Stimulated activated CD4-positive, alpha-beta T cell treated with anti-CD3 and anti-CD28 coated beads, Interleukin-12 subunit alpha, Interleukin-12 subunit beta, amount 100 ng/mL, for 24 hours (primary cell): ENCODE measurements at places on chromosomes 3 and 15.

GRCh38 chr15:58551764-58552504 is 120.1 kb downstream of the LIPC start:
- no peak for DNase-seq

GRCh38 chr3:99839613-99840012 is 22.0 kb downstream of the CMSS1 start:
- DNase-seq, result no peak

DNA sequence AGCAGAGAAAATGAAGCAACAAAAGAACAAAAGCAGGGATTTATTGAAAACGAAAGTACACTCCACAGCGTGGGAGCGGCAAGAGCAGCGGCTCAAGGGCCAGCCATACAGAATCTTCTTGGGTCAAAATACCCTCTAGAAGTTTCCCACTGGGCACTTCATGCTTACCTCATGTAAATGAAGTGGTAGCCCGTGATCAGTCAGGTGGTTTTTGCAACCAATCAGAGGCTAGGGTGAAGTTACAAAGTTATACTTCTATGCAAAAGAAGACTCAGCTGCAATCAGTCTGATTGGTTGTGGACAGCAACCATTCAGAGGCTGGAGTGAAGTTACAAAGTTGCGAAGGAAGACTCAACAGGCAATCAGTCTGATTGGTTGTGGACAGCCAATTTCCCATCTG is 37.8 kb upstream of the TRH start:
- DNase-seq, result no peak

GRCh38 chr3:72571638-72572114 is 276.6 kb downstream of the SHQ1 start:
- DNase-seq, result no peak

DNA sequence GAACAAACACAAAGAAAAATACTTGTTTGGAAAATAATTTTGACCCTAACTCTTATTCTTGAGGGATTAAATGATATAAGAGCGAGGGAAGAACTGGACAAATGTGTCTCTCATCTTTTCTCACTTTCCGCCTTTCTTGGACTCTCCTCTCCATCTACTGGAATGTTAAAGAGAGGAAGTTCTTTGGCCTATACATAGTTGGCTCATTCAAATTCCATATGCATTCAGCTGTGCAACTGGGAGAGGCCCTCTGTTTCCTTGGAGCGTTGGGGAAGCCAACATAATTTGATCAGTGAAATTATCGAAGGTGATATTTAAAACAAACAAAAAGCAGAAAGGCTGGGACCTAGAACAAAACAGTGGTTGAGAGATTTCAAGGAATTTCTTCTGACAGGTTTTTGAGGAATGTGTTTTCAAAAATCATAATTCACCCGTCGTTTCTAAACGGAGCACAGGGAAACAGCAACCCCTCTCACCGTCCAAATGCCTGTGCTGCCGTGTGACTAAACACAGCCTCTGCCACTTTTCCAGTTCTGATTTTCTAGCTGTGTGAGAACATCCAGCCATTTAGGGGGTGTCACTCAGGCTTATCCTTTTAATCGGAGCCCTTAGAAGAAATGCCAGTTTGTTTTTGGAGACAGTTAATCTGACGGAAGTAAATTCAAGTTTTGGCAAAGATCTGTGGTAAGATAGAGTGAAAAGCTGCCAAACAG is 489.9 kb downstream of the SOX2 start:
- no peak for DNase-seq

DNA sequence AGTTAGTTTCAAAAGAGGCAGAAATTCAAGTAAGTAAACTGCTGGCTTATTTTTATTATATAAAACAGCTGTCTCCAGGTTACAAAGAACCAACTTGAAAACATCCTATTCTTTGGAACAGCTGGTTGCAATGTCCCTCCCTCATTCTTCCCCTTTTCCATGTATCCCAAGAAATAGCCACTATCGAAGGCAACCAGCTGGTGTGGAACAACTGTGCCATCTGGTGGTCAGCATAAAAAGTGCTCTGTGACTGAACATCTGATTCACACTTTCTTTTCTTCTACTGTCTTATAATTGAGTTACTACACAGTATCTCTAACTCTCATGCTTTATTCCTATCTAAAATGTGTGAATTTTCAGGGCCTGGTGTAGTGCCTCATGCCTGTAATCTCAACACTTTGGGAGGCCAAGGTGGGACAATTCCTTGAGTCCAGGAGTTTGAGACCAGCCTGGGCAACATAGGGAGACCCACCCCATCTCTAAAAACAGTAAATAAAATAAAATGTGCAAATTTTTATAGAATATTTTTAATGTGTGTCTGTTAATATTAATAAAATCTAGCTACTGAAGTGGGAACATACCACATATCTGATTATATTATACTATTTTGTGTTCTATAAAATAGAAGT is 9.6 kb downstream of the OSBPL11 start:
- peak; percentile 35 for DNase-seq

DNA sequence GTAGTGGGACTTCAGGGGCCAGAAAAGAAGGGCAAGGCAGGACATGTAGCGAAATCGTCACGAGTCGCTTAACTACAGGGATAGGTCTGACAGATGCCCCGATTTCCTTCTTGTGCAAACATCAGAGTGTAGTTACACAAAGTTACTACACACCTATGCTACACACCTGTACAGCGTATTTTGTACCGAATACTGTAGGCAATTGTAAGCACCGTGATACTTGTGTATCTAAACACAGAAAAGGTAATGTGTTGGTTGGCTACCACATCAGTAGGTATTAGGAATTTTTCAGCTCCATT is 515 bp upstream of the MTHFS start:
- no peak for DNase-seq

DNA sequence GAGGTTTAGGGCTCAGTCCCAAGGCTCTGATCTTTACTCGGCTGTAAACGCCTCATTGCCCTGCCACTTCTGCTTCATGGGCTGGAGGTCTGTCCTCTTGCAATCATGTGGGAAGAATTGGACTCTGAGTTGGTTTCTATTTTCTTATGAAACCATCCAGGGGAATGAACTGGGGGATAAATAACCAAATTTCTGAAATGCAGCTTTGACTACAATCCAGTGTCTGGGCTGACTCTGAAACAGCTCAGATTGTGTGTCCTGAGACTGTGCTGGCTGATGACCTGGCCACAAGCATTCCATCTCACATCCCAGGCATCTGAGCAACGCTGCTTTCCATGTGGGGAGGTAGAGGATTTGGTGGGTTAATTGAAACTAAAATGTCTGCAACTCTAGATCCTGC is 71.0 kb upstream of the GALNT15 start:
- no peak for DNase-seq

DNA sequence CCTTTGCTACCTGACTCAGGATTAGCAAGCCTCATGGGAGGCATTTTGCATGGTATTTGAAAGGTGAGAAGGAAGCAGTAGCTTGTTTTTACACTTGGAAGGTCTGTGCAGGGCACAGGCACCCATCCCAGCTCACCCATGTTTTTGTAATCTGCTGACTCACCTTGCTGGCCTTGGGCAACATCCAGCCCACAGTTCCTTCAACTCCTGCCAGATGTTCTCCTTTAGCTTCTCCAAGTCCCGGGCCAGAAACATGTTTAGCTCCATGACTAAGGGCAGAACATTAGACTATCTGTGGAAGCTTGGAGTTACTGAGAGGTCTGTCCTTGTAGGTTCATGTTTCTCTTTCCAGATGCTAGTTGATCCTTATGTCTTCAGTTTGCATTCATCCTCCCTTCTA is 12.4 kb upstream of the ZNF770 start:
- DNase-seq, result no peak

DNA sequence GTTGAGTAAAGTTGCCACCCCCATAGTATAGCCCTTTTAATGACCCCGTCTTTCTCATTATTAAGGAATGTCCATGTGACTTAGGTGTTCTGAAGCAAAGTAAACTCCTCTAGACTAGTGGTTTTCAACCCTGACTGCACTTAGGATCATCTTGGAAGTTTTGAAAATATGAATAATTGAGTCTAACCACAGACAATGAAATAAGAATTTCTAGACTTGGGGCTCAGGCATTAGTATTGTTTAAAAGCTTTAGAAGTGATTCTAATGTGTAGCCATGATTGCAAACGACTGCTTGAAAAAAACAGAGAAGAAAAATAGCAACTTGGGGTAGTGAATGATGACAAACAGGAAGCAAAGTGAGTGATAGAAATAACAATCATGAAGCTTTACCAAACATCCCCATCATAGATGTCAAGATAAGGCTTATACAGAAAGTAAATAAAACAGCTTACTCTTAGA is 35.0 kb downstream of the ALCAM start:
- no peak for DNase-seq

GRCh38 chr15:59258317-59258716 is 51.7 kb downstream of the LDHAL6B start:
- no peak for DNase-seq

GRCh38 chr15:57505949-57506391 is 85.7 kb upstream of the MYZAP start:
- no peak for DNase-seq
